NT2/D1 (cell line): ENCODE measurements at places on chromosomes 1 and 21.

GRCh38 chr1:31423418-31423947 is 10.5 kb downstream of the SERINC2 start:
- DNase-seq: no peak

GRCh38 chr1:51349862-51350261 is 19.5 kb upstream of the TTC39A start:
- DNase-seq: no peak

DNA sequence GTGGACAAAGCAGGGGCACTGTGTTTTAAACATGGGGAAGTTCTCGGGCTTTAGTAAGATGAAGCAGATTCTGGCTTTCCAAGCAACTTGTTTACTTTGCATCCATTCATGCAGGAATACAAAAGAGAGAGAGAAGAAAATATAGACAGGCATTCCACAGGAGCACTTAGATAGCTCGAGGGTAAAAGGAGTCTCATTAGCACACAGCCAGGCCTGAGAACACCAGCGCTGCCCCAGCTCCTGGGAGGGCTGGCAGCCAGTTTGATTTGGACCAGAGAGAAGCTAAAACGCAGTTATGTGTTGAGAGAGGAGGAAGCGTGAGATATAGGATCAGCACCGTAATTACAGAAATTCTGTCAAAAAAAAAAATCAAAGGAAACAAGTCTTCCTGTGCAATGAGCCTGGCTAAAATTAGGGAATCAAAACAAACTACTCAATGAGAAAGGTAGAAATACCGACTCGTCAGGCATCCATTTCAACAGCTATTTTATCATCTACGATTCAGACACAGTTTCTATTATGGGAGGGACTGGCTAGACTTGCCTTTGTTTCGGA is 68.2 kb downstream of the CLSTN1 start:
- no peak for DNase-seq

DNA sequence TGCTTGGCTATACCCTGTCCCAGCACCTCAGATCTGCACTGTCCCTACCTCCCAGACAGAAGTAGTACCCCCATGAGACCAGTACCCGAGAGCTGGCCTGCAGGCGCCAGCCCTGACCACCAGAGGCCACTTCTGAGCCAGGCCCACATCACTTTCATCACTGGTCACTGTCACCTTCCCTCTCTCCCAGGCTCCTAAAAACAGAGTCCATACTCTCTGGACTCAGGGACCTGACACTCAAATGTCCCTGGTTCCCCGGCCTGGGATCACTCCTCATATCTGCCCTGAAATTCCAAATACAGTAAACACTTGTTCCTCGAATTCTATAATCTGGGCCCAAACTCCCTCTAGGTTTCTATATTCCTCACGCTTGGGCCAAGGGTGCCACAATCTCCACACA is 18.7 kb downstream of the TMEM53 start:
- no peak for DNase-seq

GRCh38 chr1:237471956-237472355 is 418.8 kb downstream of the ZP4 start:
- DNase-seq: no peak
